Activated T-helper 1 cell treated with Interleukin-2 at 50 U/mL for 16 hours (primary cell): ENCODE measurements at places on chromosomes 16 and 17.

GRCh38 chr17:6212766-6213165 is 142.6 kb downstream of the WSCD1 start:
- no peak for DNase-seq

DNA sequence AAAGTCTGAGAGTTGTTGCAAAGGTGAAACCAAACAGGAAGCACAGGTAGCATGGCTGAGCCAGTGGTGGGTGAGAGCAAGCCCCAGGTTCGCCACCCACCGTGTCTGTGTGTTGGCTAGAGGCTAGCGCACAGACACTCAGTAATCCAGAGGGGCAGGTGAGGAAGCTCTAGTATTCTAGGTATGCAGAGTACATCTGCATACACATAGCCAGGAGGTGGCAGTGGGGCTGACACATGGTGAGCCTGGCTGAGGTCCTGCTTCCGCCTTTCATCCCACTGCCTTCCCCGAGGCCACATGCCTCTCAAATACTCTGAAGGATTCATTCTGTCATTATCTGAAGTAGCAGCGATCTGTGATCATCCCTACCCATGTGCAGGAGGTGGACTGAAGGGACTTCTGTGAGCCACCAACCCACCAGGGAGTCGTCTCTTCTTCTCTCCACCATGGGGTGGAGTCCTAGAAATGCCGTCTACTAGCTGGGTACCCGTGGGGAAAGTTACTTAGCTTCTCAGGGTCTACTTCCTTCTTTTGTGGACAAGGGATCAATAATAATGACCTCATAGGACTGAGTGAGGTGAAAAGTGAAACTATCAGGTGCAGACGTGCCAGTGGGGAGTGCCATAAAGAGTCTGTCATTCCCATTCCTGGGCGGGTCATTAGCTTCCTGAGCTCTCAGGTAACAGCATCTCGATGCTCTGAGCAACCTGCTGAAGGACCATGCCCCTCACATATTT is 36.0 kb upstream of the ICAM2 start:
- DNase-seq = no peak

DNA sequence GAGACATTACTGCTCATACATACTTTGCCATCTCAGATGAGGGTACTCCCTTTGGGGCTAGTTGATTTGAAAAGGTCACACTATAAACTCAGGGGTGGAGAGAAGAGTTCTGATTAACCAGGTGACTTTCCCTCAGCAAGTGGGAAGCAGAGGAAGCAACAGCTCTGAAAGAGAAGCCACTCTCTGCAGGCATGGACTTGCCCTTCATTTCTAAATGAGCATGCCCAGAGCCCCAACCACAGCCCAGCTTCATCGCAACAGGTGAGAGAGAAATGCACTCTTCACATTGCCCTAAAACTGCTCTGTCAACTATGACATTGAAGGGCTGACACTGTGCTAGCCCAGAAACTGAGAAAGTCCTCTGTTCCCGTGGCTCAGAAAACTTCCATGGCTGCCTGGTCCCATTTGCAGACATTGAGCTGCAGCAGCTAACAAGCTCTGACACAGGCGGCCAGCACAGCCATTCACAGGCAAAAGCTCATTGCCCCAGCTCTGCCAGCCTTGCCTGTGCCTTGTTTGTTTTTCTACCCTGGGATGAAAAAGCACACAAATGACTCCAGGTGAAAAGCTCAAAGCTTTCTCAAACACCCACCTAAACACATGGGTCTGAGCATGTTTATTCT is 419.8 kb upstream of the DYNLRB2 start:
- no peak for DNase-seq

DNA sequence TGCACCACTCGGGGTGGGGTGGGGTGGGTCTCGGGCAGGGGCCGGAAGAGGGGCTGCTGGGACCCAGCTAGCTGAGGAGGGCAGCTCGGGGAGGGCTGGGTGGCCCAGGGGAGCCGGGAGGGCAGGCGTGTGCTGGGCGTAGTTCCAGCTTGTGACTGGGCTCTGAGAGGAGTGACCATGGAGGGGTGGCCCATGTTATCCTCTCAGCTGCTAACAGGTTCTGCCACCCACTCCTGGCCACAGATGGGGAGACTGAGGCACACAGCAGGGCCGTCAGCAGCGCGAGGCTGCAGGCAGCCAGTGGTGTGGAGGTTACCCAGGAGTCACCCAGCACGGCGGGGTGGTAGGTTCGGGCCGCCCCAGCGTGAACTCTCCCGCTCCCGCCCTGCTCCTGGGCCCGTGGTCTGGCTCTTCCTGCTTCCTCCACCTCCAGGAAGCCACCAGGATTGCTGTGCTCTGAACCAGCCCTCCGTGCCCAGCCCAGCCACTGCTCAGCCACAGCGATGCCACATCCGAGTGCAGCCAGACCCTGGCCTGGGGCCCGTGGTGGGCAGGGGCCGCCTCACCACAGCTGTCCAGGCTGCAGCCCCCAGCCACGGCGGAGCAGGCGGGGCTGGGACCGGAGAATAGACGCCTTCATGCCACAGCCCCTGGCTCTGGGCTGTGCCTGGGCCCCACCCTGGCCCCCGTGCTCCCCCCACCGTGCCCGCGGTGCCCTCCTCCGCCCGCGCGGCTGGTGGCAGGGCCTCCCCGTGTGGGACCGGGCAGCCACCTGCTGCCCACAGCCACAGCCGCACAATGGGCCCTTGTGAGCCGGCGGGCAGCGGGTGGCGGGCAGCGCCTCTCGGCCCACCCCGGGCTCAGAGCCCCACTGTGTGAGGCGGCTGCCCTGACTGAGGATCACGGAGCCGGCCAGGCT is 26.3 kb upstream of the SSTR5 start:
- no peak for DNase-seq

DNA sequence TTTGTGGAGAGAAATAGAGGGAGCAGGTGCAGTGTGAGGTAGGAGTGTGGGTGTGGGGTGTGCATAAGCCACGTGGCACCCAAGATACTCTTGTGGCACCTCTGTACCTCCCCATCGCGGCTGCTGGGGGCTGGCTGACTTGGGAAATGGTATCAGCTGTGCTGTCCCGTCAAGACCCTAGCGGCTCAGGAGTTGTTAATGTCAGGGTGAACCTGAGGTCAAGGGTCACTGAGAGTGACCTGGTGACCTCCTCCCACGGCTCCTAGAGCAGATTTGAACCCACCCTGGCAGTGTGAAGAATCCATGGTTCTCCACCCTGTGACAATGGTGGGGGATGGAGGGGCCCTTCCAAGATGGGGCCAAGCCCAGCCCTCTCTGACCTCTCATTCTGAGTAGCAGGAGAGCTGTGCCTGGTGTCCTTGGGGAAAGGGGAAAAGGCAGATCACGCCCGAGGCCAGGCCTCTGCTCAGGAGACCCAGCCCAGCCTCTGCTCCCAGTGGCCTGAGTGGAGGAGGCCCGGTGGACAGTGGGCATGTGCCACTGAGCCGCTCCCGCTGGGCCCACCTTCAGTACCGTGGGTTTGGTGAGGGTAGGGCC is 3.0 kb upstream of the WFIKKN2 start:
- no peak for DNase-seq

GRCh38 chr17:976312-976711 is 3.3 kb downstream of the NXN start:
- DNase-seq = no peak
